ENCODE measurements at places on chromosomes 13 and 19.

DNA sequence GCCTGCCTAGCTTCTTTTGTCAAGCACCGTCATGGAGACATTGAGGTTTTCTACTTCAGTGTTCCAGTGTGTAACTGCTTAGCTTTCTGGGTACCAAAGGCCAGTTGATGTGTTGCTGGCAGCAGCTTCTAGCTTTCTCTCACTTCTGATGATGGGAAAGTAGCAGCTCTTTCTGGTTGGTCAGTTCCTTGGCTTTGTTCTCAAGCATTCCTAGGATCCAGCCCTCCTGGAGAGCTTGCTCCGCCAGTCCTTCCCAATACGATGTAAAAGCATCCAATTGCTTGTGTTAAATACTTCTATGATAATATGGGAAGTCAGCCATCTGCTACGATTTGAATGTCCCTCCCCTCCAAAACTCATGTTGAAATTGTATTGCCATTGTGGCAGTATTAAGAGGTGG, 182.8 kb downstream of the UGGT2 start:
- no peak for DNase-seq

- no peak for DNase-seq
Measured at GRCh38 chr13:108624979-108625378, 4.4 kb upstream of the MYO16 start.

DNA sequence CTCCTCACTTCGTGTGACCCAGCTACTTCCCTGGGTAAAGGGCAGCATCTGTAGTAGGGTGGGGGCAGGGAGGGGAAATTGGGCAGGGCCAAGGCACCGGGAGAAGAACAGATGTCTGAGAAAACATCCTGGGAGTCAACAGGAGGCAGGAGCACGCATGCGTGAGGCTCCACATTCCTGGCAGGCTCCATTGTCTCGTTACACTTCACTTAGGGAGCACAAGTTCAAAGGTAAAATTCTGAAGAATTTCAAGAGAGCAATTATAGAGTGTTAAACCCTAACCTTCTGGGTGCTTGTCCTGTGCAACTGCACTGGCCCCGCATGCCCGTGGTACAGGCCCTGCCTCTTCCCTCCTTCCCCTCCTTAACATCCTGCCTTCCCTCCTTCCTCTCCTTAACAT, 79.6 kb upstream of the POMP start:
- DNase-seq: no peak

DNA sequence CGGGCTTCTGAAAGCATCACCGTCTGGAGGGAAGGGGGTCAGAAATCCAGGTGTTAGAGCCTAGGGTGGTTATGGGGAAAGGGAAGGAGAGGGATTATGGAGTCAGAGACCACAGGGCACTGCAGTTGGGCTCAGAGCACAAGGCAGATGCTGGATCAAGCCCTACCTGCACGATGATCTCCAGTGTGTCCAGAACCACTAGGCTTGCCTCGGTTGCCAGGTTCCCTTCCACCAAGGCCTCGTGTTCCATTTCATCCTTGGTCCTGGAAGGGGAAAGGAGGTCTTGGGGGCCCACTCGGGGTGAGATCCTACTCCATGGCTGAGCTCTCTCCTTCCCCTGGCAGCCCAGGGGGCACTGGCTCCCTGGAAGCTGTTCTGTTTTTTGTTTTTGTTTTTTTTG, 17.0 kb upstream of the KANK2 start:
- no peak for DNase-seq

DNA sequence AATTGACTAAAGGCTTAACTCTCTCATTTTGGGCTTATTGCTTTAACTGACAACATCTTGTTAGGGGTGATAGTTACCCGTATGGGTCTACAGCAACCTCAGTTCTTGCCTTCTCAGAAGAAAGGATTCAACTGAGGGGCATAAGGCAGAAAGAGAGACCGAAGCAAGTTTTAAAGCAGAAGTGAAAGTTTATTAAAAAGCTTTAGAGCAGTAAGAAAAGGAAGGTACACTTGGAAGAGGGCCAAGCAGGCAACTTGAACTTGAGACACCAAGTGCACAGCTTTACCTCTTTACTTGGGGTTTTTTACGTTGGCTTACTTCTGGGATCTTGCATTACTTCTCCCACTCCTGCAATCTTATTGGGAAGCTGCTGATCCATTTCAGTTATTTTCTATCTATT, 246.9 kb upstream of the PRR20A start:
- no peak for DNase-seq

- DNase-seq: no peak
Measured at GRCh38 chr19:6239871-6240676, 39.7 kb downstream of the MLLT1 start.

- DNase-seq: no peak
Measured at GRCh38 chr13:113584870-113585671, 518 bp downstream of the TFDP1 start.

GRCh38 chr13:65977525-65977924, 1252.6 kb downstream of the PCDH9 start:
- no peak for DNase-seq

DNA sequence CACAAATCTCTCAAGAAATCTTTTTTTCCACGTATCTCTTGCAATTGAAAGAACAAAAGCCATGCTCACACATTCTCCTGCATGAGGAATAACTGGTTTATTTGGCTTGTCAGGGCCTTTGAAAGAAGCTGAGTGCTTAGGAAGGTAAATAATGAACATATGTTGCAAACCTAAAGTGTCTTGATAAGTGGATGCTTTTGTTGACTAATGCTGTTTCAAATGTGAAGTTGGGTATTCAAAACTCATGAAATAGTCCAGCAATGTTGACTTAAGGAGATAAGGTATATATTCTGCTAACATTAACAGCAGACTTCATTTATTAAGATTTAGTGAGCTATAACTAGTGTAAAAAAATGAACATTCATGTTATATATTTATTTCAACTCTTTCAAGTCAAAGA, 1792.7 kb upstream of the MIR17HG start:
- no peak for DNase-seq

GRCh38 chr13:107730813-107731212, 484.5 kb downstream of the LIG4 start:
- no peak for DNase-seq

DNA sequence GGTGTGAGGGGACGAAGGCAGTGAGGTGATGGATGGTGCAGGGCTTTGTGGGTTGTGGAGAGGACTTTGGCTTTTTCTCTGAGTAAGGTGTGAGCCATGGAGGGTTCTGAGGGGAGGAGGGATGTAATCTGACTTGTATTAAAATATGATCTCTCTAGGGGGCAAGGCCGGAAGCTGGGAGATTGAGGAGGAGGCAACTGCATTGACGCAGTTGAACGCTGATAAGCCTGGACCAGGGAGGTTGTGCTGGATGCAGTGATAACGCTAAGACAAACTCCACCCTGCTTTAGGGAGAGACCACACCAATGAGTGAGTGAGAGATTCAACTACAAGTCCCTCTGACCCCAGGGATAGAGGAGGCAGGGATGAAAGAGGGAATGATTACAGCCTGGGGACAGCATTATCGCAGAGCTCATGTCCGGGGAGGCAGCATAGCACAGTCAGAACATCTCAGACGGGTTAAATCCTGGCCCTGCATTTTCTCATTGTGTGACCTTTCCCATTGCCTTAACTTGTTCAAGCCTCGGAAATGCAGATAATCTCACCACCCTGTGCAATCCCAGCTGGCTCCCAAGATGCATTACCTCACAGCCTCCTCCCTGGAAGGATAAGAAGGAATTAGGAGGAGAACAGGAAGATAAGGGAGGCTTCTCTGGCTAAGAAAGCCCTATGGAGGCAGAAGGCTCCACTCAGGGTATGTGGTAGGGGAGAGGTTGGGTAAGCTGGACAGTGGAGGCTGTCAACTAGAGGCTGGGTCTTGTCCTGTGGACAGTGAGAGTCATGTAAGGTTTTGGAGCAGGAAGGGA, 124.2 kb downstream of the CACNA1A start:
- no peak for DNase-seq

DNA sequence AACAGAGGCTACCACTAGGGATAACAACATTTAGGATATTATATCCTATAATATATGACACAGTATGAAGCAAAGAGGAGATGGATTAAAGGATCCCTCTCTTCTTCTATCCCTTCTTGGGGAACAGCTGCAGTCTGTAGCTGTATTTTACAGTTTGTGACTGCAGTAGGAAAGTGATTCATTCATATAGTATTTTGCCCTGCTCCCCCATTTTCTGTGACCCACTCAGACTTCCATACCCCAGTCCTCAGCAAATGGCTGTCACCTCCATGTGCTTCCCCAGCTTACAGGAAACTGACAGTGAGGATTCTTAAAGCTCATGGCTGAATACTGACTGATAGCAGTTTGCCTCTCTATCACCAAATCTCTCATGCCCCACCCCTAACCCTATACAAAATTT, 27.5 kb downstream of the MICU2 start:
- DNase-seq: no peak

DNA sequence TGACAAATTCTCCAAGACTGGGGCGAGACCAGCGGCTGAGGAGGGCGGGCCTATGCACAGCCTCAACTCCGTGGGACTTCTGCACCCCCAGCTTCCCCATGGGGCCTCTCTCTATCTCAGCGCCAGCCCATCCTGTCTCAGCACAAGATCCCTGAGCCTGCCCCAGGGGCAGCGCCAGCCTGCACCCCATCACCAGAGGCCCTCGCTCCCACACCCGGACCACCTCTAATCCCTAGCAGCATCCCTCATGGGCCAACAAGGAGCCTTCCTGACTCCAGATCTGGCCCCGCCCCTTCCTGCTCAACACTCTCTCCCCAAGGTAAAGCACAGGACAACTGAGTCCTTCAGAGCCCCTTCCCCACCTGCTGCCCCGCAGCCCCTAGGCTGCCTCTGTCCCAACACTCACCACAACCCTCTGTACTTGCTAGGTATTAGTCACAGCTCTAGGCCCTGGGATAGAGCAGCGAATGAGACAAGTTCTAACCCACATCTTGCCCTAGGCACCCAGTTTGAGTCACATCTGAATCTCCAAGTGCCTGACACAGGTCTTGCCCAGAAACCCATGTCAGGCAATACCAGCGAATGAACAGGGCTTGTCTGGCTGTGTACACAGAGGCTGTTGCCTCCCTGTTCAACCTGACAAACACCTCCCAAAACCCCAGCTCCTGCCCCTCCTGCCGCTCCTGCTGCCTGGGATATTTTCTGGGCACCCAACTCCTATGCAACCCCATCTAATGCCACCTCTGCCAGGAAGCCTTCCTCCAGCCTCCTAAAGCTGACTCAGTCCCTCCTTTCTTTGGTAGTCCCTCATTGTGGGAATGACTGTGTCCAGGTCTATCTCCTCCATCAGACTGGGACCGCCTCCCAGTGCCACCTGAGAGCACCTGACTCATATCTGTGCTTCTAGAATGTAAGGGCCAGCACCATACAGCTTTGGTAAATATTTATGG, 18.6 kb downstream of the GRIK5 start:
- no peak for DNase-seq
